NCI-H446 (cell line): ENCODE measurements at places on chromosomes 13 and 19.

- DNase-seq: no peak
Observed at GRCh38 chr19:39169143-39169810, 27.5 kb upstream of the NCCRP1 start.

GRCh38 chr19:4474514-4475022, 2.5 kb downstream of the HDGFL2 start:
- peak; percentile 86 for DNase-seq

GRCh38 chr13:43961909-43962308, 82.2 kb downstream of the LACC1 start:
- no peak for DNase-seq

- DNase-seq: no peak
Observed at GRCh38 chr13:25490236-25490635, 118.5 kb downstream of the ATP8A2 start.

DNA sequence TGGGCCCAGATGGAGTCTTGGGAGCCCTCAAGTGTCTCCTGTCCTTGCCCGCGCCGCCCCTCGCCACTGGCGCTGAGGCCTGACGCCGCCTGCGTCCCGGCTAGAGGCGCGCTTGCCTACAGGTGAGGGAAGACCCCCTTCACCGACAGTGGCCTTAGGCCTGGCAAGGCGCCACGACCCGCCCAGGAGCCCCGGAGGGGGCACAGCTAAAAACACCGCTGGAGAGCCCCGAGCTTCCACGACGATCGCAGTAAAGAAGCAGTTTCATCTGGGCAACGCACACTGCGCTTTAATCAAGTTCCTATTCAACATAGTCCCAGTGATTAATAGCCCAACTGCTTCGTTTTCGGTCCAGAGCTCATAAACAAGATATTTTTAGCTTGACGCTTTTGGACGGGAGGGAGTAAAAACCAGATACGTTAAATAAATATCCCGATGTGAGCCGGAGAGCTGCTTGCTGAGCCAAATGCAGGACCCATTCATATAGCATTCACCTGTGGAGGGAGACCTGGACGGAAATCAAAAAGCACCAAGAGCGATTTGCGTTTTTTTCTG, 1.5 kb upstream of the CEBPA start:
- no peak for DNase-seq

GRCh38 chr13:85099245-85099644, 700.0 kb downstream of the SLITRK6 start:
- DNase-seq: no peak

- no peak for DNase-seq
Observed at GRCh38 chr13:46736541-46737310, 60.2 kb downstream of the ESD start.

DNA sequence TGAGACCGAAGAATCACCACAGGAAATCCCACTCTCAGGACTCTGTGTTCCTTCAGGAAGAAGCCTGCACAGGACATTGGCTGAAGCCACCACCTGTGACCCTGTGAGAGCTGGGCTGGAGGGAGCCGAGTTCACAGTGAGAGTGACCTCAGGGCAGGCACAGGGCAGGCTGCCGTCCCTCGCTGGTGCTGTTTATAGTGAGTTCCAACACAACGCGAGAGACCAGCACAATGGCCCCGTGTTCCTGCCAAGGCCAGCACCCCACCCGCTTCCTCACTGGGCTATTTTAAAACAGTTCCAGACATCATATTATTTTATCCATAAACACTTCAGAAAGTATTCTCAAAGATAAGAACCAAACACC, 18.4 kb upstream of the GAS6 start:
- no peak for DNase-seq

DNA sequence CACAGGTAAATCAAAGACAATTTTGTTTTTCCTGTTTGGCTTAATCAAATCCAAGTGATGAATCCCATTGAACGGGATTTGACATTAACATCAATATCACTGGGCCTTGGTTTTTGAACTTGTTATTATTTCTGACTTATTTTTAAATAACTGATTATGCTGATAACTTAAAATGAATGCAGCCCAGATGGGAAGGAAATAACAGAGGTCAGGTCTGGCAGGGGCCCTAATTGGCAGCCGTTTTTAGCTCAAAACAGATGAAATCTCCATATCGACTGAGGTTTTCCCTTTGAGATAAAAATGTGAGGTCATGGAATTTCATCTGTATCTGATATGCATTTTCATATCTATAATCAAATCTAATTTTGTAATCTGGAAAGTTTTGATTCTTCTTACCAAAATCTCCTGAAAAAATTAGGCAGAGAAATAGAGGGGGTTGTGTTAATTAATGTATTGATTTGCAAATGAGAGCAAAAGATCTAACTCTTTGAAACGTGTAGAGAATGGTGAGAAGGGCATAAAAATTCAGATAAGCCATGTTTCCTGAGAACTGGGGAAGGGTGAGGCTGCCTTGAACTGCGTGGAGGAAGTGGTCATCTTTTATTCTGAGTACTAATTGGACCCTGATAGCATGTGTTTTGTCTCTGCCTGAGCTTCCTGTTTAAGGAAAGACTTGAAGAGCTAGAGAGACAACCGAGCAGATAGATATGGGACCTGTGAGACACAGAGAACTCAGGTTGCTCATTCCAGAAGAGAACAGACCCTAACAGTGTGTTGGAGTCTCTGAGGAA, 98.2 kb upstream of the C1QTNF9B start:
- no peak for DNase-seq

DNA sequence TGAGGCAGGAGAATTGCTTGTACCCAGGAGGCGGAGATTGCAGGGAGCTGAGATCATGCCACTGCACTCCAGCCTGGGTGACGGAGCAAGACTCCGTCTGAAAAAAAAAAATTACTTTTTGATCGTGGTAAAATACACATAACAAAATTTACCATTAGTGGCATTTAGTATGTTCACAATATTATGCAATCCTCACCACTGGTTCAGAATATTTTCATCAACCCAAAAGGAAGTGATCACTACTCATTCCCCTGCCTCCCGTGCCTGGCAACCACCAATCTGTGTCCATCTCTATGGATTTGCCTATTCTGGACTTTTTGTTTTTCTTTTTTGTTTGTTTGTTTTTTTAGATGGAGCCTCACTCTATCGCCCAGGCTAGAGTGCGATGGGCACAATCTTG, 1.2 kb upstream of the PALM3 start:
- DNase-seq: no peak

- DNase-seq: no peak
Observed at GRCh38 chr13:79402074-79402635, 3.9 kb downstream of the RBM26 start.

DNA sequence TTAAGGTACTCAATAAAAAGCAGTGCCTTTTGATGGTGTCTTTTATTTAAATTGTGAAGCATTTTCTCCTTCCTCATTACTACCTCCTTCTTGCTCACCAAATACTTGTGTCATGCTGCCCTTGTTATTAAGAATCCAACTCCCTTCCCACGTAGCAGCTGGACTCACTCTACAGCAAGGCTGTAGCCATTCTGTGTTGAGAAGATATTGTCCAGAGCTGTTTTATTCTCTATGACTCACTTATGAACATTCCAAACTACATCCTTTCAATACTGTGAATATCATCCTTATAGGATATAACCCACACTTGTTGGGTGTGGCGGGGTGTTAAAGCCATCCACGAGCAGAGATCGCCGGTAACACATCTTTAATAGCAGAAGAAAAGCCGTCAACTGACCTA, 1671.5 kb upstream of the SLC10A2 start:
- no peak for DNase-seq

GRCh38 chr13:100434010-100434763, 154.4 kb downstream of the GGACT start:
- no peak for DNase-seq

DNA sequence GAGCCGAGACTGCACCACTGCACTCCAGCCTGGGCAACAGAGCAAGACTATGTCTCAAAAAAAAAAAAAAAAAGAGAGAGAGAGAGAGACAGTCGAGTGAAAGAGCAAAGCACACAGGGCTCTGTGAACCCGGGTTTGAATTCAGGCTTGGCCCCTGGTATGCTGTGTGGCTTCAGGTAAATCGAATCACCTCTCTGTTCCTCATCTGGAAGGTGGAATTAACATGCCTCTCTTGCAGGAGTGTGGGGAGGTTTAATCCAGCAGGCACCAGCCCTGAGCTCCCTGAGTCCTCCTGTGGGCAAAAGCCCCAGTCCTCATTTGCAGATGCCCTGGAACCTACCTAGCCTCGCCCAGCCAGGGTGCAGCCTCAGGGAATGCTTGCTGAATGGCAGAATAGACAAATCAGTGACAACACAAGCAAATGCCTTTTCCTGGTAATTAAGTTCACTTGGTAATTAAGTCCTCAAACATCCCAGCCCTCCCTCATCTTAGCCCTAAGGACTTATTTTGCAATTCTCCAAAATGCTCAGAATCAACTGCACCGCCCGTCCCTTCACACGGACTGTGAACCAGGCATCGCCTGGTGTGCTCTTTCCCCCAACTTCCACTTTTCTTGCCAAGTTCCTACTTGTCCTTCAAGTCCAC, 4.6 kb upstream of the ZNRF4 start:
- DNase-seq: no peak

GRCh38 chr19:1027650-1028061, 1.2 kb downstream of the CNN2 start:
- no peak for DNase-seq

GRCh38 chr19:9850235-9850959, 15.3 kb downstream of the PIN1 start:
- no peak for DNase-seq

GRCh38 chr13:36981156-36981743, 17.9 kb downstream of the ALG5 start:
- no peak for DNase-seq

GRCh38 chr13:46315491-46316075, 71.5 kb downstream of the RUBCNL start:
- no peak for DNase-seq

GRCh38 chr13:113273851-113274590, 23.0 kb upstream of the LAMP1 start:
- DNase-seq: no peak

DNA sequence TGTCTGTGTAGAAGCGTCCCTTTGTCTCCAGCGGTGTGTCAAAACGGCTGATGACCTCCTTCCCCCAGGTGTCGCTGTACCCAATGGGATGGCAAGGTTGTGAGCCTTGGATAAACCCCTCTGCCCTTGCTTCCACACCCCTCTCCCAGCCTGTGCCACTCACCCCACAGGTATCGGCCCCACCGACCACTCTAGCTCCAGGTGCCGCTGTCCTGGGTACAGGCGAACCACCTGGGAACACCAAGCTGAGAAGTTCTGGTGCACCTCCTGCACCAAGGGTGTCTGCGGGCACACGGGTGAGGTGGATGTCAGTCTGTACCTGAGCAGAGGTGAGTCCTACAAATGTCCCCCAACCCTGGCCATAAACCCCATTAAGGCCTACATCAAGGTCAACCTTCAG, 16.6 kb downstream of the MAN2B1 start:
- no peak for DNase-seq

- no peak for DNase-seq
Observed at GRCh38 chr19:53664760-53665159, 33.0 kb downstream of the DPRX start.

DNA sequence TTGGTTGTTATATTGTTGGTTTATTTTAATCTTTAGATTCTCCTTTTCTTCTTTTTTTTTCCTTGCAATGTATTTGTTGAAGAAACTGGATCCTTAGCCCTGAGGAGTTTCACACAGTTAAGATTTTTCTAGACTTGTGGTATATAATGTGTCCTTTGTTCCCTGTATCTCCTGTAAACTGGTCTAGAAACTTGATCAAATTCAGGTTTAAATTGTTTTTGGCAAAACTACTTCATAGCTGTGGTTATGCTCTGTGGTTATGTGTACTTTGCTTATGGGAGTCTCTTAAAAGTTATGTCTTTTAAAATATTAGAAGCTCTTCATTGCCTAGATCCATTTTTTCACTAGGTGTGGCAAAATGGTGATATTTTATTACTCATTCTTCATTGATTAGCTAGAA, 3.7 kb upstream of the MTRF1 start:
- DNase-seq: no peak

DNA sequence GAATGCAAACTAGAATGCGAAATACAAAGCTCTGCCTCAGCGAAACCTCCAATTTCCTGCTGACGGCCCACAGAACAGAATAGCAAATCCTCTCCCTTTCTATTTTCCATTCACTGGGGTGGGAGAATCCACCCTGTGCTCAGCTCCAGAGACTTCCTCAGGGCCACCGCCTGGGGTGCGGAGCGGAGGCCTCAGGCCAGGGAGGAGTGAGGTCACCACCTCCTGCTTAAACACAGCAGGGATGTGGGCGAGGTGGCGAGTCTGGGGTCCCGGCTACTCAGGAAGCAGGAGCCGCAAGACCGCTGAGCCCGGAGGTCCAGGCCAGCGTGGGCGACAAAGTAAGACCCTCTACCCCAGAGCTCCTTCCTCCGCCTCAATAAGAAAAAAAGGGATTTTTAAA, 666 bp upstream of the ZNF320 start:
- no peak for DNase-seq

DNA sequence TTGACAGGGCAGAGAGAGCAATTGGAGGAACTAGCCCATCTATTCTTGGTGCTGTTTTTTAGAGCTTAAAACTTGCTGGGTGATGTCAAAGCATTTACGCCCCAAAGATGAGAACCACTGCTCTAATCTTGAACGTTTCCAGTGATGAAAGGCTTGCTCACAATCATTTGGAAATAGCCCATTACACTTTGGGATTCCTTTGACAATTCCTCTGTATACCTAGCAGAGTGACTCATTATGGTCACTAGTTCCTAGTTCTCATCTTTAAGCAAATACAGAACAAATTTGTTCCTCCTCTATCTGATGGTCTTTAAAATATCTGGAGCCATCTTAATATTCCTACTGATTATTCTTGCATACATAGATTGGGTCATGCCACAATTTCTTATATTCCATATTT, 112.3 kb downstream of the GPC6 start:
- no peak for DNase-seq

- peak; percentile 26 for DNase-seq
Observed at GRCh38 chr19:54478677-54479266, 5.7 kb upstream of the CDC42EP5 start.

GRCh38 chr13:24127116-24127631, 33.3 kb upstream of the SPATA13 start:
- no peak for DNase-seq

DNA sequence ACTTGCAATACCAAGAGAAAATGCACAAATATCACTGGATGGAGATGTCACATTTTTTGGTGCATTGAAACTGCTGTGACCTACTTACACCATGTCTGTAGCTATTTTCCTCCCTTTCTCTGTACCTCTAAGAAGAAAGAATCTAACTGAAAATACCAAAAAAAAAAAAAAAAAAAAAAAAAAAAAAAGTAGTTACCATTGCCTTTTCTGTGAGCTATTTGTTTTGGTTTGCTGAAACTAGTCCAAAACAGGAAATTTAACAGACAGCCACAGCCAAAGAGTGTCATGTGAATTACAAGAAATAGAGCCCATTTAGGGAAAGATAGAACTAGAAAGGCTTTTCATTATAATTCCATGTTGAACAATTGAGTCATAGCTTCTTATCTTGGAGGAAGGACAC, 37.3 kb downstream of the TNFSF13B start:
- DNase-seq: no peak

- peak; percentile 27 for DNase-seq
Observed at GRCh38 chr13:48334534-48335127, 31.1 kb downstream of the RB1 start.

GRCh38 chr19:41206926-41207750, 11.9 kb upstream of the AXL start:
- no peak for DNase-seq
